Tibial nerve (tissue), 4 donors: ENCODE measurements at places on chromosomes 4 and X. TPM values are rescaled to one million over a fixed set of nuclear protein-coding genes. Genes with fewer than 3 reads are reported as not detected.

GRCh38 chr4:76036855-76037254, 985 bp upstream of the CXCL11 start:
- no peak for DNase-seq
- no peaks in the 10 kb centered on the region for H3K36me3 ChIP-seq
- no peaks in the 10 kb centered on the region for H3K4me1 ChIP-seq
- H3K27me3 ChIP-seq, result no peaks in the 10 kb centered on the region

DNA sequence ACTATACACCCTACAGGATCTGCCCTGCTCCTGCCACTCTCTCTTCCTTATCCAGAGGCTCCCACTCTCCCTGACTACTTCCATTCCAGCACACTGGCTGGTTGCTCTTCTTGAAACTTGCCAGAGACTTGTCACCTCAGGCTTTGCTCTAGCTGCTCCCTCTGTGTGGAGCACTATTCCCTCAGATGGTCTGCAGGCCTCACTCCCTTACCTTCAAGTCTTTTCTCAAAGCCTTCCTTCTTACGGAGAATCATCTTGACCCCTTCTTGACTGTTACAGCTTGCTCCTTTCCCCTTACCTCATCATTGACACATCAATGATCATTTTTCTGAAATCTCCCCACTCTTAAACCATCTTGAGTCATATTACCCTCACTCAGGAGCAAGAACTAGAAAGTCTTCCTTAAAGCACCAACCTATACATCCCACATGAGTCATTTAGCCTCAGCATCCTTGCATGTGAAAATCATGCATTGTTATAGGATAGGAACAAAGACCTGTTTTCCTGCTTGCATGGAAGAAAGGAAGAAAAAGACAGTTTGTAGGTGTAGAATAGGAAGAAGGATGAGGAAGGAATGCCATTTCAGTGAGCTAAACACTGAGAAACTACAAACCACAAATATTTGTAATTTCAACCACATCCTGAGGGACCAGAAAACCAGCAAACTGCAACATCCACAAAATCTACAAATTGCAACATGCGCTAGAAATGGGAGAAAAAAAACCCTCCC, 55.7 kb downstream of the ANTXR2 start:
- H3K36me3 ChIP-seq, result peaks cover 45% of the 10 kb centered on the region
- H3K27ac ChIP-seq, result peak overlapping the region; percentile 28
- H3K4me3 ChIP-seq, result no peak overlapping the region
- peaks cover 8% of the 10 kb centered on the region for H3K4me1 ChIP-seq
- no peak for DNase-seq

GRCh38 chr4:42654631-42655268, 2.2 kb downstream of the ATP8A1 start:
- H3K27me3 ChIP-seq, result no peaks in the 10 kb centered on the region
- peak; percentile 17 for DNase-seq
- peaks cover 20% of the 10 kb centered on the region for H3K4me1 ChIP-seq
- H3K27ac ChIP-seq, result no peak overlapping the region
- no peak overlapping the region for H3K4me3 ChIP-seq

GRCh38 chr4:124277691-124278090, 434.8 kb downstream of the ANKRD50 start:
- H3K4me1 ChIP-seq, result no peaks in the 10 kb centered on the region
- DNase-seq, result no peak
- H3K4me3 ChIP-seq, result no peak overlapping the region
- no peaks in the 10 kb centered on the region for H3K36me3 ChIP-seq
- no peak overlapping the region for H3K27ac ChIP-seq

DNA sequence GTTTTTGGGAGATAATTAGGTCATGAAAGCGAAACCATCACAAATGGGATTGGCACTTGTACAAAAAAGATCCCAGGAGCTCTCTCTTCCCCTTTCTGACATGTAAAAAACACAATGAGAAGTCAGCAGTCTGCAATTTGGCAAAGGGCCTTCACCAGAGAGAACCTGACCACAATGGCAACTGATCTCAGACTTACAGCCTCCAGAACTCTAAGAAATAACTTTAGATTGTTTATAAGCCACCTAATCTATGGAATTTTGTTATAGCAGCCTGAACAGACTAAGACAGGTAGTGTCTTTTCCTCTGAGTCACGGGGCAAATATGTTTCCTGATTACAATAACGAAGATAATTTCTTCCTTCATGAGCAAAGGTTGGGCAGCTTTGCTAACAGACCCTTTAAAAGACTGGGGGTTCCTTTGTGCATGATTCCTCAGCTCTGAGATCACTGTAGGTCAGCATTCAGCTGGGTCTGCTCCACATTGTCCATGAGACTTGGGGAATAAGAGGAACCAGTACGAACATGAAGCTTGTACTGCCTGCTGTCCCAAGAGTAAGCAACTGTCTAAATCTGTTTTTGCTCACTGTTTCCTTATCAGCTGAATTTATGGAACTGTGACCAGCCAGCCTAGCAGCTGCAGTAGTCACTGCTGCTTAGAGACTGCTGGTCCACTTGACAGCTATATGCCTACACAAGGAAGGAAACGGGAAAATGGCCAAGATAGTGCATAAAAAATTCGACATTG, 191.6 kb downstream of the ANAPC10 start:
- DNase-seq, result peak; percentile 13
- H3K27ac ChIP-seq, result no peak overlapping the region
- no peaks in the 10 kb centered on the region for H3K27me3 ChIP-seq

Gene FRG1
- total RNA-seq, result 61.2 TPM

Gene CCDC160
- total RNA-seq, result 2.1 TPM

Gene MAGEB10
- total RNA-seq, result not detected

Gene NR0B1
- total RNA-seq, result 1.0 TPM
